Mesothelial cell of epicardium (in vitro differentiated cells): ENCODE measurements at places on chromosomes 3 and 15.

- peak within 1 kb of the TSS; percentile 74 for H3K4me3 ChIP-seq
- peaks cover 10% of the 10 kb centered on the region for H3K4me1 ChIP-seq
- no peak within 1 kb of the TSS for H3K27ac ChIP-seq
- DNase-seq: peak; percentile 25
- H3K27me3 ChIP-seq: peaks cover 52% of the 10 kb centered on the region
Observed at GRCh38 chr3:36380221-36381031, at the start of gene STAC. TSS of gene STAC (plus strand) at chr3:36380504. CDS start at chr3:36380644, 140 bp downstream.

GRCh38 chr3:173901649-173902048, 504.1 kb downstream of the NLGN1 start:
- H3K4me3 ChIP-seq: no peak overlapping the region
- no peaks in the 10 kb centered on the region for H3K36me3 ChIP-seq
- DNase-seq: no peak
- peaks cover 13% of the 10 kb centered on the region for H3K4me1 ChIP-seq
- no peaks in the 10 kb centered on the region for H3K27me3 ChIP-seq

GRCh38 chr3:45548681-45549075, 45.9 kb upstream of the LIMD1 start:
- peaks cover 18% of the 10 kb centered on the region for H3K4me1 ChIP-seq
- H3K36me3 ChIP-seq: peaks cover 12% of the 10 kb centered on the region
- H3K27ac ChIP-seq: no peak overlapping the region
- DNase-seq: no peak
- no peaks in the 10 kb centered on the region for H3K27me3 ChIP-seq
- no peak overlapping the region for H3K4me3 ChIP-seq

DNA sequence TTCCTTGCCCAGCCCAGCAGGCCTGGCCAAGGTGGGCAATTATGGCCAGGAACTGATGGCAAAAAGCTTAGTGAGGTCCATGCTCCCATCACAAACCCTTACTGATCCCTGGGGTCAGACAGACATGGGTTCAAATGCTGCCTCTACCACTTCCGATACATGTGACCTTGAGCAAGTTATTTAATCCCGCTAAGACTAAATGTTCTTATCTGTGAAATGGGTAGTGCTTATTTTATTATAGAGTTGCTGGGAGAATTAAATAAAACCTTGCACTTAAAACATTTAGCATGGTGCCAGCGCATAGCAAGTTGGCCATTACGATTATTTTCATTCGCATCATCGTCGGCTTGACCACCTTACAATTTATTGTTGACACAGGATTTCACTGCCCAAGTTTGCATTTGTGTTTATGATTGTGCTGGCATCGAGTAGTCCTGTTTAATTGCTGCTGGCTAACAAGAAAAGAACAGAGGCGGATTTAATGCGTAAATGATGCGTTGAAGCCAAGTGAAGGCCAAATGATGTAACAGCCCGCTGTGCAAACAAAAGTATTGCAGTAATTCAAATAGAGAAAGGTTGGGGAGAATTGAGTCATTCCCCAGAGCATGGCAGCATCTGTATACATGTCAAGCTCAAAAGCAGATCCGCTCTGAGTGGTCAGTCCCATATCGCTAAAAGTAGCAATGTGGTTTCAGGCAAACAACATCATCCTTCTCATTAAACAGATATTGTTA, 7.3 kb upstream of the FURIN start:
- no peak overlapping the region for H3K27ac ChIP-seq
- H3K4me3 ChIP-seq: no peak overlapping the region
- H3K36me3 ChIP-seq: no peaks in the 10 kb centered on the region
- H3K4me1 ChIP-seq: peaks cover 10% of the 10 kb centered on the region
- no peak for DNase-seq
- H3K27me3 ChIP-seq: no peaks in the 10 kb centered on the region

DNA sequence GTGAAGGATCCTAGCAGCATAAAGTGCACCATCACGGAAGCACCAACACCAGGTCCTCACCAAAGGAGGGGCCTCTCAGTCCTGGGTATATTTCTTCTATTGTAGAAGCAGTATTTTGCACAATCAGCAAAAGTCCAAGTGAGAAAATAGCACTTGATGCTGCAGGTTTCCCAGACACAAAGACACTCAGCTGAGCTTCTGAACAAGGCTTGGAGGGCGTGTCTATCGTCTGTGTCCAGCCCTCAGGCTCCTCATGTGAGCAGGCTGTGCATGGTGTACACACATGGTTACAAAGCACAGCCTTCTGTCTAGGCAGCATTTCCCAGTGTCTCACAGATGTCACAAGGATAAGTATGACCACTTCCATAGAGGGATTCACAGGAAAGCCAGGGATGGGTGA, 98.3 kb upstream of the SPATA12 start:
- peaks cover 2% of the 10 kb centered on the region for H3K36me3 ChIP-seq
- DNase-seq: no peak
- H3K4me1 ChIP-seq: no peaks in the 10 kb centered on the region

- H3K27me3 ChIP-seq: no peaks in the 10 kb centered on the region
- H3K4me3 ChIP-seq: no peak overlapping the region
- H3K27ac ChIP-seq: peak overlapping the region; percentile 73
- peaks cover 46% of the 10 kb centered on the region for H3K4me1 ChIP-seq
Observed at GRCh38 chr3:4776980-4777581, 202.2 kb upstream of the BHLHE40 start.

DNA sequence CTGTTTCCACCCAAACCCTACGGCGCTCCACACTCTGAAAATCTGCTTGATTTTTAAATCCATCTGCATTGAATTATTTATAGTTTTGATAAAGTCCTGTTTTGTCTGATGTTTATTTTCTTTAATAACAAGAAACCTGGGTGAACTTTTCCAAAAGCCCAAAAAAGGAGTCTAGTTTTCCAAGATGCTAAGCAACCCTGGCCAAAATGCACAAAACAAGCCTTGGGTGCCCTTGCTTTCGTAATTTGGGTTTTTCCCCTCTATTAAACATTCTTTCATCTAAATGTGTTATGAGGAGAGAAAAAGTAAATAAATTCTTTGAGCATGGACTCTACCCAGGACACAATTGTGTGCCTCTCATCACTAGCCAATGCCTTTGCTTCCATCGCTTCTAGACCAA, 468.9 kb downstream of the MCTP2 start:
- no peak overlapping the region for H3K27ac ChIP-seq
- no peak overlapping the region for H3K4me3 ChIP-seq
- no peaks in the 10 kb centered on the region for H3K36me3 ChIP-seq
- H3K27me3 ChIP-seq: no peaks in the 10 kb centered on the region
- no peak for DNase-seq
- no peaks in the 10 kb centered on the region for H3K4me1 ChIP-seq

- H3K4me3 ChIP-seq: no peak overlapping the region
- H3K27me3 ChIP-seq: no peaks in the 10 kb centered on the region
- H3K4me1 ChIP-seq: no peaks in the 10 kb centered on the region
Observed at GRCh38 chr15:73517566-73517965, 74.6 kb downstream of the REC114 start.

GRCh38 chr3:58041182-58041825, 33.1 kb downstream of the FLNB start:
- H3K36me3 ChIP-seq: no peaks in the 10 kb centered on the region
- no peaks in the 10 kb centered on the region for H3K27me3 ChIP-seq
- peak overlapping the region; percentile 71 for H3K27ac ChIP-seq
- no peak overlapping the region for H3K4me3 ChIP-seq

DNA sequence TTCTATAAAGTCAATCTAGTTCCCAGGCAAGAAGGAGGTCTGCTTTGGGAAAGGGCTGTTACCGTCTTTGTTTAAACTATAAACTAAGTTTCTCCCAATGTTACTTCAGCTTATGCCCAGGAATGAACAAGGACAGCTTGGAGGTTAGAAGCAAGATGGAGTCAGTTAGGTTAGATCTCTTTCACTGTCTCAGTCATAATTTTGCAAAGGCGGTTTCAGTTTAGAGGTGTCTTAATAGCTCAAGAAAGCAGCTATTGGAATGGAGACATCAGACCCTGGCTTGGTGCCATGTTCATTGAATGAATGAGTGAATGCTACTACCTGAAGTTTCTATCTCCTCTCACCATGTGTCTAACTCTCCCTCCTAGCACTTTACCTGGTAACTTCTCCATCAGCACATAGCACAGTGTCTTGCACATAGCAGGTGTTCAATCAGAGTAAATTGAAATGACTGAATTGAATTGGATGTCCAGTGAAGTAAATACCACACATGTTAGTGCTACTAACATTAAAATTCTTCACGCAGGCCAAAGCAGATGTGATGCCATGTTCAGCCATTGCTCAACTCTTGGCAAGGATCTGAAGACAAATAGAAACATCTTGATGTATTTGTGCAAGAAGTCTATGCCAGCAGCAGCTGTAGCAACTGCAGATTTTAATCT, 28.2 kb downstream of the CLEC3B start:
- H3K4me3 ChIP-seq: no peak overlapping the region
- H3K27me3 ChIP-seq: peaks cover 4% of the 10 kb centered on the region
- H3K36me3 ChIP-seq: no peaks in the 10 kb centered on the region
- DNase-seq: no peak

- no peaks in the 10 kb centered on the region for H3K27me3 ChIP-seq
- H3K4me3 ChIP-seq: peak overlapping the region; percentile 81
- no peak overlapping the region for H3K27ac ChIP-seq
- peaks cover 29% of the 10 kb centered on the region for H3K4me1 ChIP-seq
Observed at GRCh38 chr3:48502728-48503168, 1.2 kb downstream of the SHISA5 start.

DNA sequence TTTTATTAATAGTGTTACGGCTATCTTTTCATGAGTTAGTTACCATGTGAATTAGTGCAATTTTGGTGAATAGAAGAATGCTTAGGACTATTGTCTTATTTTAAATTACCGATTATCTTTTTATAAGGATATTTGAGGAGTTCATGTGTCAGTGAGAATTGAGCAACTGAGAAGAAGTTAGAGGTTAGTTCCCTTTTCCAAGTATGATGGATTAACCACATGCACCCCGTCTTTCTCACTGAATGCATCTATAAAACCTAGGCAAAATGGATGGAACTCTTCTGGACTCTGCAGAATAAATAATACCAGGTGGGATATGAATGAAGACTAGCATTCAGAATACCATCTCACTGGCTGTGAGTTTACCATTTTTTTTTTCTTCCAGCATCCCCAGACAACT, 74.3 kb downstream of the TCF12 start:
- DNase-seq: no peak
- H3K27me3 ChIP-seq: no peaks in the 10 kb centered on the region
- no peak overlapping the region for H3K27ac ChIP-seq
- H3K4me3 ChIP-seq: no peak overlapping the region

- peaks cover 35% of the 10 kb centered on the region for H3K36me3 ChIP-seq
- peak overlapping the region; percentile 83 for H3K27ac ChIP-seq
- H3K4me1 ChIP-seq: peaks cover 34% of the 10 kb centered on the region
- DNase-seq: no peak
- no peak overlapping the region for H3K4me3 ChIP-seq
Observed at GRCh38 chr15:35481992-35482391, 64.0 kb downstream of the DPH6 start.

DNA sequence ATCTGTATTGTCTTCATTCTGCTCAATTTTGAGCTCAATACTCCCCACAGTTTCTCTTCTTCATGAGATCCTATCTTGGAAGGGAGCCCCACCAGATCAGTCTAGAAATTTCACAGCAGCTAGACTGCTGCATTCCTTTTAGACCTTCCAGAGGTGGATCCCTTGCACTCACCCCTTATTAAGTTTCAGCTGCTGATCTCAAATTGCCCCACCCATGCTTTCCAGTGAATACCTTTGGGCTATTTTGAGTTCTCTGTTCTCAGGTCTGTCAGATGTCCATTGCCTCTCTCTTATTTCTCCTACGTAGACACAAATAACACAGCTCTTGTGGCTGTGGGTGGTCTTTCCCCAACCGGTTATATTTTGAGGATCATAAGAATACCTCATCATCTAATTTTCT, 60.8 kb downstream of the GPR156 start:
- no peak overlapping the region for H3K4me3 ChIP-seq
- H3K27ac ChIP-seq: no peak overlapping the region
- peaks cover 1% of the 10 kb centered on the region for H3K36me3 ChIP-seq
- no peak for DNase-seq
- no peaks in the 10 kb centered on the region for H3K27me3 ChIP-seq
- no peaks in the 10 kb centered on the region for H3K4me1 ChIP-seq

- H3K4me3 ChIP-seq: peak overlapping the region; percentile 73
- no peaks in the 10 kb centered on the region for H3K36me3 ChIP-seq
- peaks cover 44% of the 10 kb centered on the region for H3K4me1 ChIP-seq
- DNase-seq: no peak
- H3K27me3 ChIP-seq: peaks cover 84% of the 10 kb centered on the region
- no peak overlapping the region for H3K27ac ChIP-seq
Observed at GRCh38 chr3:165195241-165195639, 944 bp downstream of the SLITRK3 start.

GRCh38 chr15:41629463-41629862, 30.7 kb upstream of the MGA start:
- H3K4me1 ChIP-seq: peaks cover 29% of the 10 kb centered on the region
- H3K27me3 ChIP-seq: no peaks in the 10 kb centered on the region
- no peak overlapping the region for H3K27ac ChIP-seq

DNA sequence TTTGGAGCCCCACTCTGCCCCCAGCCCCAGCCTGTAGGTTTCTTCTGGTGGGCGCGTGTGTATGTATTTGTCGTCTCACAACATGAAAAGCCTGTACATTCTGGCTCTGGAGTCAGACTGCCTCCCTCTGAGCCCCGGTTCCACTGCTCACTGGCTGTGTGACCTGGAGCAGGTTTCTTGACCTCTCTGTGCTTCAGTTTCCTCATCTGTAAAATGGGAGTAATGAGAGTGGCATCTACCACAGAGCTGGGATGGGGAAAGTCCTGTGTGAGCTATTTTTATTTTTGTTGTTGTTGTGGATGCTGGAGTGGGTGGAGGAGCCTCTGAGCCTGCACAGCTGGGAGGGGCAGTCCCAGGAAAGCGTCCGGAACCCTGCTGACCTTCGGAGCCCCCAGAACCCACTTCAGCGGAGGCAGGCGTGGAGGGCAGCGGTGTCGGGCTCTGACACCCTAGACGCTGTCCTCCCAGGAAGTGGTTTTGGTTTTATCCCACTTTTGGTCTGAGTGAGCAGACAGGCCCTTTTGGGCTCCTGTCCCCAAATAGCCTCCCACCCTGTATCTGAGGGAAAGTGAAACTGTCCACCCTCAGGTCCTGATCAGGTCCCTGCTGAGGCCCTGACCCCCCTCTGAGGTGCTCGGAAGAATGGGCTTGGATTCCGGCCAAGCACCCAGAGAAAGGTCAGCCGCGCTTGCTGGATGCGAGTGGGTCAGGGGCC, 103.5 kb downstream of the CHSY1 start:
- H3K36me3 ChIP-seq: no peaks in the 10 kb centered on the region
- no peak overlapping the region for H3K4me3 ChIP-seq
- H3K27me3 ChIP-seq: no peaks in the 10 kb centered on the region
- no peak overlapping the region for H3K27ac ChIP-seq
